ENCODE measurements at places on chromosomes 12 and 14.

- no peak for DNase-seq
These were observed 25.1 kb downstream of the MOK start for GRCh38 chr14:102279688-102280348.

DNA sequence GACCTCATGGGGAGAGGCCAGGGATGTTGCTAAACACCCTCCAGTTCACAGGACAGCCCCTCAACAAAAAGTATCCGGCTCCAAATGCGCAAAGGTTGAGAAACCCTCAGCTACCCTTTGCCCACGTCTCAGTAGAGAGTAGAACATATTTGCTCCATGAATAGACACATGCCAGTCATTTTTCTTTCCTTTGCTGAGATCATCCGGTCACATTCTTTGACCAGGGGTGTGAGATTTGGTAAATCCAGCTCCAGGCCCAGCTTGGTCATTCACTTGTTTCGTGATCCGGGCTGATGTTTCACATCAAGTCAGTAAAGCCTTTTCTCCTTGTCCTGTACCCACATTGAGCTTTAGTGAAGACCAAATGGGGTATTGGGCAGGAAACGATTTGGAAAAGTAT lies 83.6 kb upstream of the LHX5 start:
- no peak for DNase-seq

GRCh38 chr12:63845726-63846125 lies 1.2 kb downstream of the SRGAP1 start:
- DNase-seq = peak; percentile 17

DNA sequence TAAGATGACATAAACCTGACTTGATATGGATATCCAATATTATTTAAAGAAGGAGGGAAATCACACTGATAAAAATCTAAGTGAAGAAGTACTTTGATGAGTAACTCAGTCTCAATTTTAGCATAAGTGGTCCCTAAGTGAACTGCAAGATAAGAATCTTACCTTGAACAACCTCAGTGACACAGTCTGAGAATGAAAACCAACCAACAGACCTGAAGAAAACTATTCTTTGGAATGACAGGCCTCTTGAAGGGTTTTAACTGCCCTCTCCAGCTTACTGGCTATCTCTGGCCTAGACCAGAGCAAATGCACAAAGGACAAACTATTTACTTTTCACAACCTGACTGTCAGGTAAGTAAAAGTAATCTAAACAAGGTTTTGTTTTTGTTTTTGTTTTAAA lies 44.7 kb downstream of the CPM start:
- no peak for DNase-seq

- DNase-seq = no peak
These were observed 44.0 kb upstream of the CPNE8 start for GRCh38 chr12:38949363-38949762.

DNA sequence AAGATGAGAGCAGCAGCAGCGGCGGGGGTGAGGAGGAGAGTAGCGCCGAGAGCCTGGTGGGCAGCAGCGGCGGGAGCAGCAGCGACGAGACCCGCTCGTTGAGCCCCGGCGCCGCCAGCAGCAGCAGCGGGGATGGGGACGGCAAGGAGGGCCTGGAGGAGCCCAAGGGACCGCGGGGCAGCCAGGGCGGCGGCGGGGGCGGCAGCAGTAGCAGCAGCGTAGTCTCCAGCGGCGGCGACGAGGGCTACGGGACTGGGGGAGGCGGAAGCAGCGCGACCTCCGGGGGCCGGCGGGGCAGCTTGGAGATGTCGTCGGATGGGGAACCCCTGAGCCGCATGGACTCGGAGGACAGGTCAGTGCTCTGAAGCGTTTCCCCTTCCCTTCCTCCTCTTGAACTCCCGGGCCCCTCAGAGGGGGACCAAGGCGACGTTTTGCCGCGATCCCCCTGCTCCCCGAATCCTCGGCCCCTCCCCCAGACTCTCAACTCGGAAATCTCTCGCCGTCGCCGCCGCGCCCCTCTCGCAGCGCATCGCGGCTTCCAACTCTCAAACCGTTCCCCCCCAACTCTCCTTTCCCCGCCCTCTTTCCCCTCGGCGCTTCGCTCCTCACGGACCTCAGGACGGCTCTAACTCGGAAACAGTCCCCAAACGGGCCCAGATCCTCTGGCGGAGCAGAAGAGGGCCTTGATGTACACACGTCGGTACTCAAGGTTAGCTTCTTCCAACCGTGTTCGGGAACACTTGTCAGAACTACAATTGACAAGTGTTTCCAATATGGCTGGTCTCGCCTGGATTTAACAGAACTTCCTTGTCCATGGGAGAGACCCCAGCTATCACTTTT lies 947 bp downstream of the AEBP2 start:
- DNase-seq = no peak

- no peak for DNase-seq
These were observed 132.8 kb downstream of the RMST start for GRCh38 chr12:97595426-97595831.

DNA sequence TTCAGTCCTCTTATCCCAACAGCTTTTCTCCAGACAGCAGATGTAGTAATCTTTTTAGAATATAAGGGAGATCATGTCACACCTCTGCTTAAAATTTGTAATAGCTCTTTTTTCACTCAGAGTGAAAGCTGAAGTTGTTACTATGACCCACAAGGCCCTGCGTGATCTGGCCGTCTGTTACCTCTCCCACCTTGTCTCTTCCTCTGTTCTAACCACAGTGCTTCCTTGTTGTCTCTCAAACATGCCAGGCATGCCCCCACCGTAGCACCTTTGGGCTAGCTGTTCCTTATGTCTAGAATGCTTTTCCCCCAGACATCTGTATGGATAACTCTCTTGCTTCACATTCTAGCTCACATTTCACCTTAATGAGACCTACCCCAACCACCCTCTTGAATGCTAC lies 6.5 kb downstream of the NECAP1 start:
- no peak for DNase-seq

- no peak for DNase-seq
These were observed 31.2 kb downstream of the RFLNA start for GRCh38 chr12:124326104-124326503.

GRCh38 chr12:5328669-5329517 lies 103.0 kb upstream of the NTF3 start:
- no peak for DNase-seq

DNA sequence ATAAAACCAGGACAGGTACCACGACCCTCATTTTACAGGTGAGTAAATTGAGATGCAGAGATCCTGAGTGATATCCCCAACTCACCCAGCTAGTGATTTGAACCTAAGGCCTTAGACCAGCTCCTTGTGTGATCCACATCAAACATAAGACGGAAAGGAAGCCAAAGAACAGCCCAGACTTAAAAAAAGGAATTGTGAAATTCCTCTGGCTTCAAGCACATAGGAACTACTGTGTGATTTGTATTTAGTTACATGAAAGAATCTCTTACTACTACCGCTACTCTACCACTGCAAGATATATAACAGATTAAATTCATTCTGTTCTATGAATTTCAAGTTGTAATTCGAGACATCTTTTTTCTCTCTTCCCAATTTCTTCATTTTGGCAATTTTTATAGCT lies 10.5 kb downstream of the E2F7 start:
- no peak for DNase-seq

DNA sequence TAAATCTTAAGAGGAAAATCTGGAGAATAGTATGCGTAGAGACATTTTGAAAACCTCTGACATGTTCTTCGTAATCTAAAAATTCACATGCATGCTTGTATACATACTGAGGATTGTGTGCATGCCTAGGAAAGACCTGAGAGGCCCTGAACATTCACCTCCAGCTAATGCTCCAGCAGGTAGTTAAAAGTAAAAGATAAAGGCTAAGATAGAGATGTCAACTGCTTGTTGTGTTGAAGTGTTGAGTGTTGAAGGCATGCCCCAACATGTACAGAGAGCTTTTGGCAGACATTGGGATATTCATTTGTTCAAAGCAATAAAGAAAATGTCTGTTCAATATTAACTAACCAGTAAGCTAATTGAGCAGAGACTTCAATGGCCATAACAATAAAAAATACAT lies 118.6 kb upstream of the SYT1 start:
- no peak for DNase-seq

GRCh38 chr14:72970824-72971434 lies 44.7 kb downstream of the DCAF4 start:
- DNase-seq = no peak

- DNase-seq = no peak
These were observed 82.9 kb downstream of the ARF6 start for GRCh38 chr14:49975799-49976198.

GRCh38 chr14:24130380-24130716 lies at the start of gene FITM1:
Gene FITM1 (plus strand): TSS chr14:24130659. CDS start chr14:24131564, 905 bp downstream.
- DNase-seq = no peak

GRCh38 chr12:11804130-11804529 lies 154.7 kb downstream of the ETV6 start:
- no peak for DNase-seq

DNA sequence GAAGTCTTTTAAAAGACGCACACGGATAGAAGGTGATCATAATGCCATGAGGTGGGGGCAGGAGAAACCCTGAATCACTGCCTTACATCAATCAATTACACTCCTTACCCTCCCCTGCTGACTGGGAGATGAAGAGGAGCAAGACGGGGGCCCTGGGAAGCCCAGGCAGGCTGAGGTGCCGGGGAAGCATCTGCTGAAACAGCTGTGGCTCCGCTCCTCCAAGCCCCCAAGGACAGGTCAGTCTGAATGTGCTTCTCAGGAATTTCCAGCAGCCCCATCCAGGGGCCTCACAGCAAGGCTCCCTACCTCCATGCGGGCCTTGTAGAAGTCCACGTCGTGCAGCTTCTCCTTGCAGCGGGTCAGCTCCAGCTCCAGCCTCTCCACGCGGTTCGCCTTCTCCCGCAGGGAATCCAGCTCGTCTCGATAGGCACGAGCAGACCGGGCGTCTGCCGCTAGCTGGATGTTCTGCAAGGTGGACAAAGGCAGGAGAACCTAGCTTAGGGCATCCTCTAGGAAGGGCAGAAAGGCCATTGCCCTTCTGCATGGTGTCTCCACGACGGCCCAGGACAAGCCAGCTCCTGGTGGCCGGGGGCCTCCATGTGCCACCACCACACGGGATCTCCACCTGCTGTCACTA lies 79.8 kb downstream of the CCDC88C start:
- DNase-seq = no peak

- no peak for DNase-seq
These were observed 28.8 kb downstream of the PHLDA1 start for GRCh38 chr12:76002598-76003354.

DNA sequence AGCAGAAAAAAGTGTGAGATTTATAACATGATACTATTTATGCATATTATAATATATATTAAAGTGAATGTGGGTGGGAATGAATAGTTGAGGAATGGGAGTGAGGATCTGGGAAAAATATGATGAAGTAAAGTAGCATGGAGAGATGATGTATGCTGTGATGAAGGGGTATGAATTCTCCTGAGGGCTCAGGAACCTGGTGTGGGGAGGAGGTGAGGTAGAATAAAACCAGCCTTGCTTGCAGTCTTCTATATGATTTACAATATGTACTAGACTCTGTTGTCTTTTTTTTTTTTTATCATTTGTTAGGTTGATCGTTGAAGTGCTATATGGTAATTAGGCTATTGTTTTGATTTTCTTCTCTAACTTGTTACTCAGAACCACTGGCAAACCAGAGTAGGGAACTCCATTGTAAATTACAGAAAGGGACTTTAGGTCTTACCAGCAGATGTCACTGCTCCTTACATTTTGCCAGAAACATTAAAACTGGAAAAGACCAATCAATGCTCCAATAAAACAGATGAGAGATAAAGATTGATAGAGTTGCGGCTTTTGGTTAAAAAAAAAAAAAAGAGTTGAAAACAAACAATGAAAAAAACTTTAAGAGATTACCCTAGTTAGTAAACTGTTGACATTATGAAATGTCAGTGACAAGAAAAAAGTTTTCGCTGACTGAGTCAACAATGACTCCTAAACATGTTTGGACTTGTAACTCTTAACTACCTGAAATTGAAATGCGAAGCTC lies 39.9 kb downstream of the ATL1 start:
- DNase-seq = no peak

DNA sequence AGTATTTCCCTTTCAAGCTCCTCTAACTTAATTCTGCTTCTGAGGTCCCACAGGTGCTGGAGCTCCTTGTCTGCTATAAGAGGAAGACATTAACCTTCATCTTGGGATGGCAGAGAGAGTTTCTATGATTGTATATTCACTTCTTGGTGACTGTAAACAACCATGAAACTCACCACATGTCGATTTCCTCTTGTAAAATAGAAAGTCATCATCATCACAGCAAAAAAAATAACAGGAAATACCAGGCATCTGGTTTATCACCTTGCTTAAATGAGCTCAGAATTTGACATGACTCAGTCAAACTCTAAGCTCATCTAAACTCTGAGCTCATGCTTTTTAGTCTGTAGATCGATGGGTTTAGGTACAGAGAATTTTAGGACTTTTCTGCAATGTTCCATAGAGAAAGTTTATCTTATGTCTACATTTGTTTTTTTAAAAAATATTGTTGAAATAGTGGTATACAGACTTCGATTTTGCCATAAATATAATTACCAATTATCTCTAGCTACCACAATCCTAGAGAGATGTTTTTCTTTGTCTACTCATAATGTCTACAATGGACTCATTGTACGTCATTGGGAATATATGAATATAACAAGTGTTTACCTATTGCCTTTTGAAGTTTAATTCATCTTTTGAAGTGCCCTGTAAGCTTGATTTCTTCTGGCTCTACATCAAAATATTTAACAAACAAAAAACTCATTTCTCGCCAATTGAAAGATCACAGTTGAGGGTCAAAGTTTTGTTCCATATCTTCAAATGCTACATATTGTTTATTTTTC lies 58.4 kb downstream of the IGF1 start:
- DNase-seq = peak; percentile 36

DNA sequence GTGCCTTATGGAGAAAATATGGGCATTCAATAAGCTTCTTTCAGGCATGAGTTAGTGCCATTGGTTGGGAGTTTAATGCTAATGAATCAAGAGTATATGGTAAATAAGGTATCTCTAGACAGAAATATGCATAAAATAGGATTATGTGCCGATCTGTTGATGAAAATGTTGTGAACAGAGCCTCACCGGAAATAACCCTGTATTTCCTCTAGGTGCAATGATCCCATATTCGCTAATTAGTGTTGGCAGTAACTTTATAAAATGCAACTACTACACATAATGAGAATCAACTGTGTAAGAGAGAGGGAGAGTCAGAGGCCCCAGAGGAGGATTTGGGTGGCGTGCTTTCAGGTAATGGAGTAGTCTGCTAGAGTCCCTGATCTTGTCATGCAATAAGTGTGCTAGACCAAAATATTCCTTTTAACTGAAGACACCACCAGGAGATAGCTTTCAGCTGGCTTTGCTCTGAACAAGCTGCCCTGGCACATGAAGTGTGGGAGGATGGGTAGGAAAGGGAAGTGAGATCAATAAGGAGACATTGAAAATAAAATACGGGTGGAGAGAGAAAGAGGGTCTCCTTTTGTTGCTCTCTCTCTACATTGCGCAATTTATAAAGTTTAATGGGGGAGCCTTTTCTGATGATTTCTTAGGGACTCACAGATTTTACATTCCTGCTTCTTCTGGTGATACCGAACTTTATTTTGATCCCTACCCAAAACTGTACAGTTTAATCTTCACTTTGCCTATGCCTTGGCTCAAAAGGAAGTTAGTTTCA lies 68.6 kb upstream of the PLXNC1 start:
- no peak for DNase-seq

- no peak for DNase-seq
These were observed 1255.4 kb downstream of the LRFN5 start for GRCh38 chr14:42862114-42862513.

GRCh38 chr12:21528953-21529352 lies 2.9 kb downstream of the SPX start:
- no peak for DNase-seq

GRCh38 chr14:99531251-99532096 lies 50.3 kb downstream of the CCNK start:
- DNase-seq = no peak
